NCI-H1417 treated with DMSO at 0.1 percent for 48 hours (cell line): ENCODE measurements at places on chromosomes 12 and 14.
A peak's percentile ranks its signal among the peaks of the same experiment; 100 is the strongest.

DNA sequence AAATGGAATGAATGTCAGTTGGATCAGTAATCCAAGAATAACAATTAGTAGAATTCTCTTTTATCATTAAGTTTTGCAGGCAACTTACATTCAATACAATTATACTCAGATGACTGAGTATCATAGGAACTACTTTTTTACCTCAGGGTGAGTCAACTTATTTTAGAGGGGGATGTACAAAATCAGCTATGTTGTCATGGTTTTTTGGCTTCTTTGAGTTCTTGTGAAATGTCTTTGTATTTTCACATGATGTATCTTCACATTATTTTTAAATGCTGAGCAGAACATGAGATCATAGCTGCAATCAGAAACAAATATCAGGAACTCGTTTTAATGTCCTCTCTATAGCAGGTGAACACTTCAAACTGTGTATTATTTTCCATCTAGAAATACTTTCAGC is 65.3 kb upstream of the PTPRR start:
- DNase-seq: no peak

GRCh38 chr12:69430942-69431590 is 39.1 kb upstream of the FRS2 start:
- no peak for DNase-seq

GRCh38 chr12:67915335-67915851 is 73.9 kb upstream of the IFNG-AS1 start:
- DNase-seq: no peak

DNA sequence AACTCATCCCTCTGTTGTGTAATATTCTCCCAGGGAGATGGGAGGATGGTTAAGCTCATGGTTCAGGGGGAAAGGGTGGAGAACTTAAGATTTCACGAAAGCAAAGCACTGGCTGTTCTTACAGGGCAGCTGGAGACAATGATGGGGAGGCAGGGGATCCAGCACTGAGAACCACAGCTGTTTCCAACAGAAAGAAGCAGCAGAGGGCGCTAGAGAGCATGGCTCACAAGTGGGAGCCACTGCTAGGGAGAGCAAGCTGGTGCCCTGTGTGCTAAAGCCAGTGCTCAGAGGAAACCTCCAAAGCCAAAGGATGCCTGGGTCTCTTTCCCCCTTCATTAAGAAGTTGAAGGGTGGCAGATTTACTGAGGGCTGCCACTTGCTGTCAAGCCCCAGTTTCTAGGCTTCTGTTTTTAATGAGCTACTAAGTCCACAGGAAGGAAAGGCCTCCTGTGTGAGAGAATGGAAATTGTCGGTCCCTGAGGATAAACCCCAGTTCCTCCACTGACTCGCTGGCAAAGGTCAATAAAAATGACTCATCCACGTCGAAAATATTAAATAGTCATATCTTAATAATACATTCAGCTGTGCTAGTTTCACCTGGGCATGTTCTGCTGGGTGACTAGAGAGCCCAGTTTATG is 199.7 kb downstream of the ANO2 start:
- DNase-seq: no peak

- peak; percentile 68 for DNase-seq
Measured at GRCh38 chr14:92687681-92688433, 60.6 kb downstream of the LGMN start.

GRCh38 chr12:19302100-19302640 is 137.1 kb upstream of the AEBP2 start:
- DNase-seq: no peak

DNA sequence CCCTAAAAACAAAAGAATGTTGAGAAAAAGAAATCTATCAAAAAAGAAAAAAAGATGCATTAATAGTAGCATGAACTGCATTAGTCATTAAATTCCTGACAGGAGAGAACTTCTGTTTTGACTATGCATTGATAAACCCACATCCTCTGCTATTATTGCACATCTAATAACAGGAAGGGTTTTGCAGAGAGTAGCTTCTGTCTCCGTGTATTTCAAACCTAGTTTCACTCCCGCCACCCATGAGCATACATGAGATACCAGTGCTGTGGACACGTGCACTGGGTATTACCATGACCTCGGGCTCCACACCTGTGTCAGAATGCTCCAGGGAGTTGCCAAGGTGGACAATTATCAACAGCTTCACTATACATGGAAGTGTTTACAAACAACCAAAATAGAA is 449.1 kb upstream of the SOX5 start:
- DNase-seq: no peak

DNA sequence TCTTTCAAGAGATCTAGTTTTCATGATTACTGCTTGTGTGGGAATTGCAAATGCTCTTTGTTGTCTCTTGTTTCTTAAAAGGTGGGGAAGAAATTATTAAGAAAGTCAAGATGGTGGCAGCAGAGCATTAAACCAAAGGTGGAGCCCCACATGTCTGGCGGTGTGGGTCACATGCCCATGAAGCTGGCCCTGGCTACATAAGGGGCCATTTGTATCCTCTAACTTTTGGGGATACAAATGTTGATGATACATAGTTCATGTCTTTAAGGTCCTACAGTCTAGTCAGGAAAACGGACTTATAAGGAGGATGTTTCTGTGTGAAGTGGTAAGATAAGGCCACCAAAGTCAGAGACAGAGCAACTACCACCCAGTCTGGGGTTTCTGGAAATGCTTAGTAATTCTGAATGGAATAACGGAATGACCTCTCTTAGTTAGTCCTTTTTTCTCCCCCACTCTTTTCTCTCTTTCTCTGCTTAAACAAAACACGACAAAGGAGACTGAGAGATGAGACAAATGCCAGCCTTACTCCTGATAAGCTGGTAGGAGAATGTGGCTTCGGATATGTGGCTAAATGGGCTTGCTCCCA is 39.9 kb upstream of the PTHLH start:
- DNase-seq: no peak

GRCh38 chr12:111411185-111411764 is 5.6 kb downstream of the SH2B3 start:
- DNase-seq: no peak

- DNase-seq: no peak
Measured at GRCh38 chr14:103548463-103549351, 13.8 kb downstream of the BAG5 start.

DNA sequence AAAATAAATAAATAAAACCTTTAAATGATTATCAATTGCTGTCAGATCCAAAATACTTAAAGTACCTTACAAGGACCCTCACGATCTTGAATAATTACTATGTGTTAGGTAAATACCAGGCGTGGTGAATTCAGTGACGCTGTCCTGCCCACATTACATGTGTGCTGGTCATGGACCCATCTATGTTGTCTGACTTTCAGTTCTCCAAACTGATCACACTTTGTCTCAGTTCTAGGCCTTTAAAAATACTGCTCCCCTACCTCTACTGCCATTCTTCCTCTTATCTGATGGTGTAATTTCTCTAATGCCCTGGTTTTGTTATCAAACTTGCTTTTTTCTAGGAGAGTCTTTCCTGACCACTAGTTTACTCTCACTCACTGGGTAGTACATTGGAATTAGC is 520.7 kb downstream of the TRHDE start:
- DNase-seq: no peak
